ENCODE measurements at places on chromosomes 16 and 17.

DNA sequence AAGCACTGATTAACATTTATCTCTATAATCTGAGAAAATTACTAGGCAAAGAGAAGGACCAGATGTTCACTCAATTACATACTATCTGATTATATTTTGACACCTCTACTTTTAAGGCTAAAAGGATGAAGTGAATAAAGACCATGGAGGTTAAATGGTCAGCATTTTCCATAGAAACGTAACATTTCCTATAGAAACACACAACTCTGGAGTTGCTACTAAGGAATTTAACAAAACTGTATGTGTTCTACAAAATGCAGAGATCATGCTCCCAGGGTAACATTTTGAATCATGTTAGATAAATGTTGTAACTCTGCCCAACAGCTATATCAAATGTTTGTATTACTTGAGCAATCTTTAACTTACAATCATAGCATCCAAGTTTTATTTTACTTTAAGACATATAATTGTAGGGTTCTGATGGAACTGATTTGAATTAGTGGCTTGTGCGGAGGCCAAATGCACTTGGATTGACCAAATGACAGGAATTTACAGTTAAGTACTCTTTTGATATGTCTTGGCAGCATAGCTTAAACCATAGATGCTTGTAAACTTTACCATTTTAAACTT lies 97.7 kb downstream of the RPGRIP1L start:
- DNase-seq, result no peak

- DNase-seq, result no peak
These were observed 55.1 kb downstream of the STXBP4 start for GRCh38 chr17:55023626-55024025.

GRCh38 chr17:50471009-50471905 lies 2.6 kb upstream of the CHAD start:
- DNase-seq, result no peak

DNA sequence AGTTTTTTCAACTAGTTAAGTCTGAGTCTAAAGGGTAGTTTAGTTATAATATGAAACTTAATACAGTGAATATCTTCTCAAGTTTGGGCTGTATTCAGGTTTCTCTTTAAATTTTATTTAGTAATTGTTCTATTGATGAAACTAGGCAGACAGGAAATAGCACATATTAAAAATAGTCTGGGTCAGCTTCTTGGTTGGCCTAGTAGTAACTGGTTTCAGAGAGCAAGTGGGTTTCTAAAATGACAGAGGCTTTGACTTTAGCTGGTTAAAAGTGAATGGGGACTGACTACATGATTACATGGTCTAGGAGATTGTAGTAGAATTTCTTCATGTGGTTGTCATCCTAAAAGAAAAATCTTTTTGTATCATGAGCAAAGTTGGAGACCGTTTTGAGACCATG lies 46.8 kb downstream of the OMG start:
- DNase-seq, result no peak

DNA sequence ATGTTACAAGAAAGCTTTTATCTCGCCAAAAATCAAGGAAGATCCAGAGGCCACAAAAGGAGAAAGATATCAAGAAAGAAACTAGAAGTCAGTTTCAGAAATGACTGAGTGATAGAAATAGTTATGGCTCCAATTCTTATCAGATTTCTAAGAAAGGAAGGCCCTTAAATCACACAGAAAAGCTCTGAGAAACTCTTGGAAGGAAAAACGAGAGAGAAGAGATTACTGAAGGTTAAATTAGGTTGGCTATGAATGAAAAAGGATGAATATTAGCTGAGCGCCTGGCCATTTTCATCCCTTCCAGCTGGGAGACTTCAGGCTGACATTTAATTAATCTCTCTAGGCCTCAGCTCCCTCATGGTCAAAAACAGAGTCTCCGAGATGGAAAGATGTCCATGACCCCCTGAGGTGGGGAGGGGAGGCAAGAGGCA lies 72.3 kb downstream of the CYTH1 start:
- no peak for DNase-seq

- no peak for DNase-seq
These were observed 45.0 kb downstream of the NSRP1 start for GRCh38 chr17:30161601-30162000.

DNA sequence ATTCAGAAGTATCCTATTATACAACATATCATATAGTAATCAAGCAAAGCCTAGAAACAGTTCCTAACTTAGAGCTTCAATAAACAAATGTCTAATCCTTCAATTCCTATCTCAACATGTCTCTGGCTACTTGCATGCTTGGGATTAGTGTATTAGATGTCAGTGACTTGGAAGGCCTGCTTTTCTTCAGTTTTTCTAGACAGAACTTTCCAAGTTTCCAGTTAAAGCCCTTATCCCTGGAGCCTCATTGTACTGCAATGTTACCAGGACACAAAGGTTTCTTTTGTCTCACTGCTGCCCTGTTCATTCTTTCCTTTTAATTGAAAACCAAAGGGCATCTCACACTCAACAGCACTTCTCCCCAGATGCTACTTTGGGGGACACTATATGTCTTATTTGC lies 16.5 kb downstream of the PSME3IP1 start:
- DNase-seq, result no peak
